ENCODE measurements at places on chromosomes 2 and 18.

- no peak for DNase-seq
Measured at GRCh38 chr2:206164261-206164862, 4.7 kb downstream of the EEF1B2 start.

DNA sequence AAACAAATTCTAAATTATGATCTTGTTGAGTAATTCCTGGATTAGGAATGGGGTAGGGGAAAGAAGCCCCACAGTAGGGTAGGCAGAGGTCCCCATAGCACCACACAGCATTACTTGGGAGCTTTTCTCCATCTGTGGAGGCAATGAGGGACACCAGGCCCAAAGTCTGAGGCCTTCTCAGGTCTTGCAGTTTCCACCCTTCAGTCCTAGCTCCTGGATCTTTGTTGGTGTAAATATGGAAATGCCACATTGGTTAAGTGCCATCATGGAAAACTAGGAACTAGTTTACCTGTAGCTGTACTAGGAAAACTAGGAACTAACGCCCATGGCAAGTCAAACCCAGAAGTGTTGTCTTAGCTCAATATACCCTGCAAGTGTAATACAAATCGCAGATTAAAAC, 113.3 kb upstream of the DAPL1 start:
- DNase-seq: no peak

GRCh38 chr2:70312560-70312959, 10.7 kb upstream of the FAM136A start:
- DNase-seq: no peak

GRCh38 chr2:192887337-192887736, 692.6 kb upstream of the TMEFF2 start:
- DNase-seq: no peak

DNA sequence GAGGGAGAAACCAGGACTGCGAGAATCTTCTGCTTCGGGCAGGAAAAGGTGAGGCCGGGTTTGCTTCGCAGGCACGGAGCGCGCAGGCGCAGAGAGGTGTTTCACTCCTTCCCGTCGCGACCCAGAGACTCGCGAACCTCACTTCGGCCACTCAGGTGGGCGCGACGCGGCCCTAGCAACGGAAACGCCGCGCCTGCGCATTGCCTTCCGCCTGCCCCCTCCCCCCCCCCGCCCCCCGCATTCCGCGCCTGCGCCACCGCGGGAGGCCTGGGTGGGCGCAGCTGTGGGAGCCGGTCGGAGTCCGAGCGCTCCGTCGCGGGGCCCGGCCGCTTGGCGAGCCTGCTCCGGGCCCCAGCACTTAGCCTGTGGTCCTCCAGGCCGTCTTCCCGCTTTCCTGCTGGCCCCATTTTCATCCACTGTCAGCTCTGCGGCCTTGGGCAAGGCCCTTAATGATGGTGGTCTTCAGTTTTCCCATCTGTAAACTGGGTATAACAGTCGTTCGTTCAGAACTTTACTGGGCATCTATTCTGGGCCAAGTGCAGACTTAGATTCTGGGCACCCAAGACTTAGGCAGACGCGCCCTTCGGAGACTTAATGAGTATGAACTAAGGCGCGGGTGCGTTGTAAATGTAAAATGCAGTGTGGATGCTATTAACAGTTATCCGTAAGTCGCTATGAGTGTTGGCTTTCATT, 62.1 kb upstream of the ACKR3 start:
- DNase-seq: no peak

- no peak for DNase-seq
Measured at GRCh38 chr2:70477441-70477844, 76.2 kb downstream of the TGFA start.

GRCh38 chr2:23412556-23413155, 27.7 kb downstream of the KLHL29 start:
- DNase-seq: no peak

DNA sequence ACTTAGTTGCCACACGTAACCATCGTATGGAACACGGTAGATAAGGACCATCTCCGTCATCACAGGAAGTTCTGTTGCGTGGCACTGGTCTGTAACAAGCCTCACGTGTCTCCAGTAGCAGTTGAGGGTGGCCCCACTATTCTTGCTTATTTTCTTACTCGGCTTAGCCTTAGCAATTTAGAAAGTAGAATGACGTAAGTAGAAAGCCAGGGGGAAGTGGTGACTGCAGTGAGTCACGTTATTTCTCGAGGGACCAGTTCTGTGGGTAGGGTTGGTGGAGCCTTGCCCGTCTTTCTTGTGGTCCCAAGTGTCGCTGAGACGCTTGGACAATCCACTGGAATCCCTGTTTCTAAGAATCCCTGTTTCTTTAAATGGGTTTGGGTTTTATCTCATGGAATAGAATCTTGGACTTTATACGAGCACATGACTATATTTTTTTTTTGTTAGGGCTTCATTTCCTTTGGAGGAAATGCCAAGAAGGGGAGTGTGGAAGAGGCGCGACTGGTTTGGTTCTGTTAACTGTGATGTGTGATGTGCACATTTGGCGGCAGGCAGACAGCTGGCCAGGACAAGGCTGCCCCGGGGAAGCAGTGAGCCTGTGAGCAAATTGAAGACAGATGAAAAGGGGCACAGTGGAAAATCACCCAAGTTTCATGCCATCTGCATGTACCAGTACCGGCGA, 96.2 kb downstream of the CABLES1 start:
- peak; percentile 44 for DNase-seq

- DNase-seq: no peak
Measured at GRCh38 chr2:69581774-69582581, 61.6 kb downstream of the AAK1 start.

DNA sequence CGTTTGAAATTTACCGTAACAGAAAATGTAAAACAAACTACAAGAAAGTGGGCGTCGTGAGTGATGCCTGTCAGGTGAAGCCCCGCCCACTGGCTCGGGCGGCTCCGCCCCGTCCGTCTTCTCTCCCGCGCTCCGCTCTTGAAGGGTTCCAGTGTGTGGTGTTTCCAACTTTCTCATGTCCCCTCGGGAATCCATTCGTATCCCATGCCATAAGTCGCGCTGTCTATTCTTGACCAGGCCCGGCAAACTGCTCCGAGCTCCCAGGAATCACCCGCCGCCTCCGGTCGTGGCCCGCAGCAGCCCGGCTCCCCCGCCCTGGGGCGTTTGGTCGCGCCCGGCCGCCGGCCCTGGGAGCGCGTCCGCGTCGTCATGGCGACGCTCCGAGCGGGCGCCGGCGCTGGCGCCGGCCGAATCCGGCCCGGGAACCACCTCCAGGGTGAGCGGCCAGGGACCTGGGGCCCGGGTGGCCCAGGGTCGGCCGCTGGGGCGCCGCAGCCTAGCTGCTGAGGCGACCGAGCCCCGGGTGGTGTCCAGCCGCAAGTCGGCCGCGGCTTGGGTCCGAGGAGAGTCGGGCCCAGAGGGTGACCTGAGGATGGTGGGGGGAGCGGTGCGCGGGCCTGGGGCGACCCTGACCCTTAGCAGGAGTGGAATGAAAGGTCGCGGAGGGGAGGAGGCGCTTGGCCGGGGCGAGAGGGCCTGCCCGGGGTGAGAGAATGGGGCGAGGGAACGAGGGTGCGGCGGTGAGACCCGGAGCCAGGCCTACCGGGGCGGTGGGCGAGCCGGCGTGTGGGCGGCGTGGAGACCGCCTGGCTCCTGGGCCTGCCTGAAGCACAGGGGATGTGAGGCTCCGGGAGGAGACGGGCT, at the start of gene CFAP221:
Gene CFAP221 (plus strand): TSS at position 375 of the 864 bp plus-strand sequence. CDS start 1,683 bp downstream, outside the sequence.
- no peak for DNase-seq

DNA sequence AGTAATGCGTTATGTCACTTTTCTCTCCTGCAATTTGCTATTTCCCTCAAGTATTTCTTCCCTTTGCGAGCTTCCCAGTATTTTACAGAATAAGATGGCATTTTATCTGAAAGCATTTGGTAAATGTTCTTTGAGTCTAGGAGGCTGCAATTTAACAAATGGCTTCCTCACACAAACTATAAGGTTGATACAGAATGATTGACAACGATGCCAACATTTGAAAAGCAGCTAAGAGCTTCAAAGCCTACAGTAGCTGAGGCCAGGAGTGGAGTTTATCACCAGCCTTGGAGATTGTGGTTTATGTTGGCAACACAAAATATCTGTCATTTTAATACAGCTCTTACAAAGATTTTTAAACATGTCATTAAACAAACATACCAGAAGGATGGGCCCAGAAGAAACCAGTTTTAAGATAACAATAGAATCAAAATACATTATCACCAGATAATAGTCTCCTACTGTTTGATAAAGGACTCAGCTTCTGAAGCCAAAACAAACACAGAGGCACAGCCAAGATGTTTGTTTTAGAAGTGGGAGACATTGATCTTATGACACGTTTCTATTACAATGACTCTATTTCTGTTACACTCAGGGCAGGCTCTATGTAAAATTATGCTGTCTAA, 711.4 kb upstream of the ACVR2A start:
- DNase-seq: no peak

GRCh38 chr2:176496761-176497160, 227.5 kb downstream of the MTX2 start:
- no peak for DNase-seq

DNA sequence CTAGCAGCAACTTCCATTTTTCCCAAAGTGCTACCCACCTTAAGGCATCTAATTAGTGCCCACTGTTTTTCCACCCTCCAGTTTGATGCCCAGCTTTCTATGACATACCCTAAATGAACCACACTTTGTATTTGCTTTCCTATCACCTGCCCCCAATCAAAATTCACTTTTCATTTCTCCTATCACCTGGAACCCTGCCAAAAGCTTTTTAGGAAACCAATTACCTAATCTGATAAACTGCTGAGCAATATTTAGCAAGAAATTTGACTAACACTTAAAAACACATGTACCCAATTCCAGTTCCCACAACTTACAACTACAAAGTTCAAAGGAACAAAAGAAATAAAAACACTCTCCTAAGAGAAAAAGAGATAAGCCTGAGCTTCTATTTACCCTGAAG, 71.7 kb downstream of the IKZF2 start:
- DNase-seq: no peak

DNA sequence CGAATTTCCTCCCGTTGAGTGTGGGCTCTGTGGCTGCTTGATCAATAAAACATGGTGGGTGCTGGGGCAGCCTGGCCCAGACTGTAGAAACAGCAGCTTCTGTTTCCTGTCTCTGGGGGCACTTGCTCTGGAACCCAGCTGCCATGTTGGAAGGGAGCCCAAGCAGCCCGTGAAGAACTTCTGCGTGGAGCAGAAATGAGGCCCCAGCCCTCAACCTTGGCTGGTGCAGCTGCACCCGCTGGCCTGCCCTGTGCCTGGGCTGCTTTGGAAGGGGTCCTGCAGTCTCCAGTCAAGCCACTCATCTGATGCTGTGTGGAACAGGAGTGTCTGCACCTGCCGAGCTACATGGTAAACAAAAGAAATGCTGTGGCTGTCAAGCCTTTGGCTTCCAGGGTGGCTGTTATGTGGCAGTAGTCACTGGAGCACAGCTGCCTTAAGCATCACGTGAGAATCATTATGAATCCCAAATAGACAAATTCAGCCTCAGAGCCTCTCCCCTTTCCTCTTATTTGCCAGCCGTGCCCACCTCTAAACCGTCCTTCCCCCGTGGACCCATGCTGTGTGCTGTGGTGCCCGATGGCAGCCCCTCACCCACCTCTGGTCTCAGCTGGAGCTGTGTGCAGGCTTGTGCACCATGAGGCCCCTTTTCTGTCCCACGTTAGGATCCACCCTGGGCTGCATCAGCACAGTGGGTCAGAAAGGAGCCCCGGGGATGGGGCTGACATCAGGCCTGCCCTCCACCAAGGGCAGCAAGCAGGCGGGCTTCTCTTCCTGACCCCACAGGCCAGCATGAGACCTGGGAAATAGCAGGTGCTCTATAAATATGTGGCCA, 134.0 kb upstream of the HDAC4 start:
- no peak for DNase-seq

DNA sequence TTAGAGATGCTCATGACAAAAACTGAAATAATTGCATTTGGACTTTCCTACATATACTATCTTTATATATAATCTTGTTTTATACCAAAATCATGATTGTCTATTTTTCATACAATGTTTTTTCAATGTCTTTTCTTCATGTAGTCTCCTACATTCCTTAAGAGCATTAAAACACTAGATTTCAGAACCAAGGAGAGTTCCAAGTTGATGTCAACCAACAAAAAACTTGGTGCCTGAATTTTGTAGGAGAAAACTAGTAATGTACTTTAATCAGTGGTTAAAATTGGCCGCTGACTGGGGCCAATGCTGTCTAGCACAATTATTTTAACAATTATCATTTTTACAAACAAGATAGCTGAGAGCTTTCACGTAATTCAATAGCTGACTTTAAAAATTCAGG, 678.8 kb downstream of the DCC start:
- DNase-seq: no peak

DNA sequence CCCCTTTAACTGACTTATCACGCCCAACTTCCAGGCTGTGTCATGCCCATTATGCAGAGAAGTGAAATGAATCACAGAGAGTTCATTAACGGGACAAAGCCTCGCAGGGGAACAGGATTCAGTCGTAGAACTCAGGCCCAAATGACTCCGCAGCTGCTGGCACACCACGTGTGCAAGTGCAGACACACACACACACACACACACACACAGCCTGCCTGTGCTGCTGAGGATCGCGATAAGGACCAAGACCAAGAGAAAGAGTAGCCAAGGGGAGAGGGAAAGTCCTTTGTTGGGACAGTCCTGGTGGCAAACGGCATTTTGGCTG, 90.0 kb upstream of the TAF1B start:
- DNase-seq: no peak

DNA sequence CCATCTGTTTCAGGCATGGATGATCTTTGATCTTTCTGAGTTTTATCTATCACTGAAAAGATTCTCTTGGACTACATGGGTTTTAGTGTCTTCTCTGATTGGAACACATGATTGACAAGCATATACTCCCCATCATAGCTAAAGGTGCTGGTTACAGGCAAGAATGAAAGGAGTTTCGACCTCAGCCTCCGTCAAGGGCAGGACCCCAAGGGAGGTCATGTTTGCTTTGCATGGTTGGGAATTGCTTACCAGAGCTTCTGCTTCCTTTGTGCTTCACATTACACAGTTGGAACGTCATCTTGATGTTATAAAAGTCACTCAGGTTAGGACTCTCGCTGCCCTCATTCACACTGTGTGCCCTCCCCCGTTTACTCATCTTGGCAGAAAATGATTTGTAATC, 287.7 kb downstream of the PIK3C3 start:
- DNase-seq: no peak

- peak; percentile 41 for DNase-seq
Measured at GRCh38 chr18:3624935-3625741, 175.2 kb downstream of the TGIF1 start.

- DNase-seq: no peak
Measured at GRCh38 chr2:117963446-117963845, 50.4 kb downstream of the CCDC93 start.

- no peak for DNase-seq
Measured at GRCh38 chr2:119478188-119478977, 45.9 kb downstream of the SCTR start.

DNA sequence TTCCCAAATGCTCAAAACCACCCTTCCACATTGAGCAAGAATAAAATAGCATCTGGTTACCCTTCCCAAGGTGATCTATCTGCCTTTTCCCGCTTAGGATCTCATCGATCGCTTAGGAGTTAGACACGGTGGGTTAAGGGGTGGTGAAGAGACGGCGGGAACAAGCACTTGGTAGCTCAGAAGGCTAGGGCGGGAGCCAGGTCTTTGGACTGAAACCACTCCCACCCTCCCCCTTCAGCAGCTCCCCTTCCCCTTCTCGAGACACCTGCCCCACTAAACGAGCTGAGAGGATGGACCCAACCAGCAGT, 513 bp downstream of the THOC1 start:
- no peak for DNase-seq
